CD8-positive, alpha-beta memory T cell (primary cell): ENCODE measurements at places on chromosomes 6 and 20.
A peak's percentile ranks its signal among the peaks of the same experiment; 100 is the strongest.

- DNase-seq = no peak
Measured at GRCh38 chr6:133809406-133809805, 79.5 kb upstream of the TCF21 start.

DNA sequence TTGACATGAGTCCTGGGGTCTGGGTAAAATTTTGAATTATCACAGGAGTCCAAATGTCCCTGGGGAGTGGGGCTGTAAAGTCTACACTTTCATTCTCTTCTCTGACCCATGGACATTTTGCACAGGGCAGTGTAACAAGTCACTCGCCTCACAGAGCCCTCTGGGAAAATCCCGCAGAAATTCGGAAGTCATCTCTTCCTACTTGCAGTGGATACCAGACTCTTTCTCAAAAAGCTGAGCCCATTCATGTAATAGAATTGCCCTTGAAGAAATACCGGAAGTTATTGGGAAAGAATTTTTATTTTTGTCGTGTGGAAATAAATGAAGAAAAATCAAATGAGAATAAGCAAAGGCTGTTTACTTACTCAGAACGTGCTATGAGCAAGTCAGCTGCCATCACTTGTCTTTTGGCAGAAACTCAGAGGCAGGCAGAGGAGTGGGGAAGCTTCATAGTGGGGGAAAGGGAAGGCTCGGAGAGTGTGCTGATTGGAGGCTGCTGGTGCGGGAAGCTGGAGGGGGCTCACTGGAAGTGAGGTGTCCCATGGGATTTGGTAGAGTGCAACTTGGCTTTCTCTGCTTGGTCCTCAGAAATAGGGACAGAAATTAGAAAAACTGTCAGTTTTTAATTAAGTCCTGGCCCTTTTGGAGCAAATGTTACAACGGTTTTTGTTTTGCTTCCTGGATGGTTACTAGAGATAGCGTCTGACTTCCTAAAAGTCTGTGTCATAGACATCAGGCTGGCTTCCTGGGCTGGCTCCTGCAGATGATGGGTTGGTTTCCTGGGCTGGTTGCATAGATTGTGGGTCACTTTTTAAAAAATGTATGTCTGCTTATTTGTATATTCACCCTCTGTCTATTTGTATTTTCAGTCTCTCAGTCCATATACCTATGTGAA lies 79.8 kb upstream of the EEF1E1 start:
- DNase-seq = no peak

GRCh38 chr6:1536526-1537429 lies 72.9 kb upstream of the FOXC1 start:
- DNase-seq = no peak

GRCh38 chr20:50067461-50067860 lies 45.5 kb downstream of the UBE2V1 start:
- DNase-seq = no peak

GRCh38 chr6:169424149-169424804 lies 170.6 kb upstream of the THBS2 start:
- DNase-seq = no peak

GRCh38 chr6:164039954-164040375 lies 625.4 kb downstream of the QKI start:
- peak; percentile 6 for DNase-seq

- DNase-seq = no peak
Measured at GRCh38 chr20:45842169-45842812, 8.7 kb downstream of the SNX21 start.

GRCh38 chr20:25048519-25048952 lies 9.4 kb downstream of the ACSS1 start:
- no peak for DNase-seq

- no peak for DNase-seq
Measured at GRCh38 chr20:38727607-38728190, 3.4 kb downstream of the SLC32A1 start.

- no peak for DNase-seq
Measured at GRCh38 chr6:2166717-2167116, 78.7 kb downstream of the GMDS start.

- peak; percentile 12 for DNase-seq
Measured at GRCh38 chr20:4813076-4813862, 91.6 kb downstream of the PRND start.

GRCh38 chr6:116329156-116329555 lies 41.6 kb upstream of the DSE start:
- DNase-seq = no peak

- peak; percentile 60 for DNase-seq
Measured at GRCh38 chr6:149834513-149835481, 29.4 kb downstream of the LRP11 start.

GRCh38 chr6:2111162-2111677 lies 134.2 kb downstream of the GMDS start:
- DNase-seq = no peak

GRCh38 chr6:79656134-79656533 lies 25.0 kb downstream of the SH3BGRL2 start:
- DNase-seq = no peak

- no peak for DNase-seq
Measured at GRCh38 chr6:26016245-26016962, 53.8 kb downstream of the TRIM38 start.

- DNase-seq = peak; percentile 60
Measured at GRCh38 chr6:111973118-111973761, 80.7 kb upstream of the CCN6 start.

- DNase-seq = no peak
Measured at GRCh38 chr6:154715446-154715845, 17.8 kb upstream of the SCAF8 start.

DNA sequence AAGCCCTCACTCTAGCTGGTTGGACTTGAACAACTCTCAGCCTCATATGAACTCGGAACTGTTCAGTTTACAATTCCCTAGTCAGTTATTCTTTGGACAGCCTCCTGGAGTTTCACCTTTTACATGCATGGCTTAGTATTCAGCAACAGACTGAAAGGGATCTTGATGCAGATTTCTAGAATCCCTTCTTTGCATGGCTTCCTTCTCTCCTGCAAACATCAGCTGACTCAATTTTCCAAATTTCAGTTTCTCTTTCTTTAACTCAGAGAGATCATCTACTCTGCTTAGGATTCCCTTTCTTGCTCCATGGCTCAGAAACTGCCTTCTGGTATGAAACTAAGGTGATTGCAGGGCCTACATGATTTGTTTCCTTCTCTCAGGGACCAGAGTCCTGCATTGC lies 99.6 kb downstream of the CEP57L1 start:
- DNase-seq = no peak

GRCh38 chr6:24799541-24799915 lies 811 bp upstream of the ARMH2 start:
- no peak for DNase-seq

DNA sequence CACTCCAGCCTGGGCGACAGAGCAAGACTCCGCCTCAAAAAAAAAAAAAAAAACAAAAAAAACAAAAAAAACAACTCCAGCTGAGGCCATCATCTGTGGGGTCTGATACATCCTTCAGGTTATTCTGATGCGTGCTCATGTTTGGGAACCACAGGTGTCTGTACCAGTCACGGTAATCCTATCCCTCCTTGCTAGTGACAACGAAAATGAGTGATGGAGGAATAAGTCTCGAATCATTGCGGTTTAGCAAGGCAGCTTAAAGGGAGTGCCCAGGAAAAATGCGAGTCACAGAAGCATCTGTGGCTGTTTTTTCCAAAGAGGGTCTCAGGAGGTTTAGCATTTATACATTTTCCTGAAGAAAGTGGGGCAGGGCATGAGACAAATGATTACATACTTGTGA lies 48.8 kb downstream of the MCUR1 start:
- no peak for DNase-seq

DNA sequence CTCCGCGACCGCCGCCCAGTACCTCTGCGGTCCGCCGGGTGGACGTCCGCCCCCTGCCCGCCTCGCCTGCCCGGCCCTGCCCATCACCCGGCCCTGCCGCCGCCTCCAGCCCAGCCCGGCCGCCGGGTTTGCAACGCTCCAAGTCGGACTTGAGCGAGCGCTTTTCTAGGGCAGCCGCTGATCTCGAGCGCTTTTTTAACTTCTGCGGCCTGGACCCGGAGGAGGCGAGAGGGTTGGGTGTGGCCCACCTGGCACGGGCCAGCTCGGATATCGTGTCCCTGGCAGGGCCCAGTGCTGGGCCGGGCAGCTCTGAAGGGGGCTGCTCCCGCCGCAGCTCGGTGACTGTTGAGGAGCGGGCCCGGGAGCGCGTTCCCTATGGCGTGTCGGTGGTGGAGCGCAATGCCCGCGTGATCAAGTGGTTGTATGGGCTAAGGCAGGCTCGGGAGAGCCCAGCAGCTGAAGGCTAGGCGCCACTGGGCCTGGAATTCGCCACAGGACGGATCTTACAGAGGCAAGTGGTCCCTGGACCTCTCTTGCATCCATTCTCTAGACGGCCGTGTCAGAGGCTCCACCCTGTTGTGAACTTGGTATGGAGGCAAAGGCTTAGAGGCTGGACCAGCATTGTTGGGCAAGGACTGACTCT lies 11.8 kb downstream of the FAM110A start:
- DNase-seq = peak; percentile 53

- peak; percentile 53 for DNase-seq
Measured at GRCh38 chr20:46021361-46022359, 7.4 kb upstream of the SLC12A5 start.

- no peak for DNase-seq
Measured at GRCh38 chr6:128098000-128098581, 197.2 kb upstream of the THEMIS start.

GRCh38 chr20:57787990-57788781 lies 78.4 kb upstream of the PMEPA1 start:
- no peak for DNase-seq

DNA sequence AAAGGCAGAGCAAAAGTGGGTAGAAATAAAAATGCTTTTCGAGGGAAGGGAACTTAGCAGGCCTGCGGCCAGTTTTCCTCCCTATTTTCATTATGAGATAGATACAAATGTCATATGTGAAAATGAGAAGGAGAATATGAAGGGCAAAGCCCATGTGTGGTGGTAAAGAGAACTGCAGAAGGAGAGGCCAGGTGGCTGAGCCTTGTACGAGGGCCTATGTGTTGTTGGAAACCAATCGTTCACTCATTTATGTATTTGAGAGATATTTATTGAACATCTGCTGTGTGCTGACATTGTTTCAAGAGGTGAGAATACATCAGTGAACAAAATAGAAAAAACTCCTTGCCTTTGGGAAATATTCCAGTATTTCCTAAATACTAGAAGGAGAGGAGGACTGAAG lies 147.7 kb downstream of the SH3BGRL2 start:
- no peak for DNase-seq

DNA sequence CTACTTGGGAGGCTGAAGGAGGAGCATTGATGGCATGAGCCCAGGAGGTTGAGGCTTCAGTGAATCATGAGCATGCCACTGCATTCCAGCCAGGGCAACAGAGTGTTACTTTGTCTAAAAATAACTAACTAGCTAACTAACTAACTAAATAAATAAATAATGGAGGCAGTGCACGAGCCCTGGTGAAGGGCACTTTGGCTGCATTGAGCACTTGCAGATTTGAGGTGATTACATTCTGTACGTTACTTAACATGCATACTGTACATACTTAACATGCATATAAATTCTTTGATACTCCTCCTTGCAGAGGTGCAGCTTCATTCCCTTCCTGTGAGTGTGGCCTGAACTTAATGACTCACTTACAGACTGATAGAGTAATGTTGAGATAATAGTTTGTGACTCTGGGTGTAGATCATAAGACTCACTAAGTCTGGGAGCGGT lies 10.7 kb downstream of the HLA-A start:
- no peak for DNase-seq

DNA sequence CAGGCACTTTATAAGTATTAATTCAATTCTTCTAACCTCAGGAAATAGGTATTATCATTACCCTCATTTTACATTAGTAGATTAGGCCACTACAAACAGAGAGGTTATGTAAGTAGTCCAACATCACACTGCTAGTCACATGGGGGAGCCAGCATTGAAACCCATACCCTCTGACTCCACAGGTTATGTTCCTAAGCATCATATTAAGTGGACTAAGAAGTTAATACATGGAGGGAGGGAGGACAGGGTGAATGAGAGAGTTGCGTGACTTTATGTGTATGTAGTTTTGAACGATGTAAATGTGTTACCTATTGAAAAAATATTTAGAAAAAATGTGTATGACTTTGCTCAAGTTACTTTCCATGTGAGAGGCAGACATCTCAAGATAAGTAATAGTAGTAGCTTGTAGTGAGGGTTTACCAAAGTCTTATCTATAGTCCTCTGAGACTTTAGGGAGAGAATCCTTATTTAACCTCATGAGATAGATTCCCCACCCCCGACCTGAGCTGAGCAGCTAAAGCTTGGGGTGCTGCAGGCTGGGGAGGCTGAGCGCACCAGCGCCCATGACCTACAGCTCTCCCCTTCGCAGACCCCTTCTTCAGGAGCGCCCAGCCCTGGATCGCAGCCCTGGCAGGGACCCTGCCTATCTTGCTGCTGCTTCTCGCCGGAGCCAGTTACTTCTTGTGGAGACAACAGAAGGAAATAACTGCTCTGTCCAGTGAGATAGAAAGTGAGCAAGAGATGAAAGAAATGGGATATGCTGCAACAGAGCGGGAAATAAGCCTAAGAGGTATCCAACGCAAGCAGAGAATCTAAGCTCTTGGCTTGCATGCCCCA lies 7.5 kb downstream of the BTN3A2 start:
- no peak for DNase-seq

- DNase-seq = no peak
Measured at GRCh38 chr20:6094063-6094462, 28.8 kb downstream of the FERMT1 start.

DNA sequence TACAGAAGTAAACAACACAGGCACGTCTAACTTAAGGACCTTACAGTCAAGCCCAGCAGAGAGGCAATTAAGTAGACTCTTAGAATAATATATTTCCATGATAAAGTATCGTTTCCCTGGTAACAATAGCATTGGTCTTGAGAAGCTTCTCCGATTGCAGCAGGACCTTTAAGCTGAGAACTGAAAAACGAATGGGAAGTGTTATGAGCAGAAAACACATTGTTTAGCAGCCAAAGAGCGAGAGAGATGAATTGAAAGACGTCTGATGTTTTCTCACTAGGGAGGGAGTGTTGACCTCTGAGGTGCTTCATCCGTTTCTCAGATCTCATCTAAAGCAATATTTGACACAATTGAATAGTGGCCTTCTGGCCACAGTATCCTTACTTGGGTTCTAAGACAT lies 855 bp downstream of the BYSL start:
- DNase-seq = no peak

DNA sequence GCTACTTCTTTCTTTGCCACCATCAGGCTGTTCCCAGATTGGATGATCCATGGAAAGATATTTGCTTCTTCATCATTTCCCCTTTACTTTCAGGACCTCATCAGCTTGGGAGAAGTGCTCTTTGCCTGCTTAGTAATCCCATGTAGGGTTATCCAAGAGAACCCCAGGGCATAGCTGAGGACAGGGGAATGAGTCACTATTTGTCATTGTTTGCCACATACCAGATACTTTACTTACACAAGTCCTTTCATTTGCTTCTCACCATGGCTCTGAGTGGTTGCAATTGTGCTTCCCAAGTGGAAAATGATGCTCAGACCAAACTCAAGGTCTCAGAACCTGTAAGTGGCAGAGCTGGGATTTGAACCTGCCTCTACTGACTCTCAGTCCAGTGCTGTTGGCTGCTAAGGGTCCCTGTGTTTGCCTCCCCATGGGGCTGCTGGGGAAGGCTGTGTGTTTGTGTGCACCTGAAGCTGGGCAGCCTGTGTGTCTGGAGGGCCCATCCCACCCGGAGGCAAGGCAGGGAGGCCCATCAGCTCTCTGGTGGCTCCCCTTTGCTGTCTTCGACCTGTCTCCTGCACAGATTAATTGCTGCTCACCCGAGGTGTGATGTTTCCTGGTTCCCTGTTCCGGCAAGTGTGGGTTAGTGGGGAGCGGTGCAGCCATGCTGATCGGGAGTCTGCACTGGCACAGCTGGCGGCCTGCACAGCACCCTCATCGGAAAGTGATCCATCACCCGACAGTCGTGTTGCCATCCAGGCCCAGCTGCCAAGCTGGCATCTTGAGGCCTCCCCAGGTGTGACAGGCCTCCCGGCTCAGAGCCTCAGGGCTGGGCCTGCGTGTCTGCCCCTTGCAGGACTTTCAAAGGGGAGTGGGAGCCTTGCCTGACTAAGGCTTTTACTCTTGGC lies 228.8 kb downstream of the DHX35 start:
- DNase-seq = no peak
